Activated CD8-positive, alpha-beta memory T cell treated with anti-CD3 and anti-CD28 coated beads for 36 hours (primary cell): ENCODE measurements at places on chromosomes 11 and 22. TPM values are rescaled to one million over a fixed set of nuclear protein-coding genes. Genes with fewer than 3 reads are reported as not detected.

OR51B6 gene
- total RNA-seq, result not detected

HBB gene
- total RNA-seq, result not detected

SCGB1D2 gene
- not detected for total RNA-seq

KRTAP5-10 gene
- total RNA-seq, result not detected

BANF1 gene
- total RNA-seq, result 243 TPM

MRPL16 gene
- 96.2 TPM for total RNA-seq

THRSP gene
- total RNA-seq, result not detected

GRAP2 gene
- 42.3 TPM for total RNA-seq
